ENCODE measurements at places on chromosomes 7 and 10. TPM values are rescaled to one million over a fixed set of nuclear protein-coding genes. Genes with fewer than 3 reads are reported as not detected.

DNA sequence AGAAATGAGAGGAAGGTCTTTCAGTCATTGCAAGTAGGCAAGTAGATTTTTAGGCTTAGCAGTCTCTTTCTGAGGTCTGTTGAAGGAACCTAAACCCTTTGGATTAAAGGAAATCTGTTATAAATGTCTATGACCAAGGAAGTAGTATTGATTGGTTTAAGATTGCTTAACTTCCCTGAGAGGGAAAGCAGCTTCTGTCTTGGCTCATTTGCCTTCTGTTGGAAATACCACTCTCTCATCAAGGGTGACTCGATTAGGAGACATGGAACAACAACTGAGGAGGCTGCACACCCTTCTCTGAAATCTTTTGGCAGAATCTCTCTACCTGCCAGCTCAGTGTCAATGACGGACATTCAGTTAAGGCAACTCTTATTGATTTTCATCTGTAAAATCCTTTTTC, 282.9 kb downstream of the PRKG1 start:
- no peaks in the 10 kb centered on the region for H3K4me1 ChIP-seq
- no peaks in the 10 kb centered on the region for H3K36me3 ChIP-seq
- DNase-seq, result no peak
- no peaks in the 10 kb centered on the region for H3K27me3 ChIP-seq
- H3K4me3 ChIP-seq, result no peak overlapping the region
- no peak overlapping the region for H3K27ac ChIP-seq

DNA sequence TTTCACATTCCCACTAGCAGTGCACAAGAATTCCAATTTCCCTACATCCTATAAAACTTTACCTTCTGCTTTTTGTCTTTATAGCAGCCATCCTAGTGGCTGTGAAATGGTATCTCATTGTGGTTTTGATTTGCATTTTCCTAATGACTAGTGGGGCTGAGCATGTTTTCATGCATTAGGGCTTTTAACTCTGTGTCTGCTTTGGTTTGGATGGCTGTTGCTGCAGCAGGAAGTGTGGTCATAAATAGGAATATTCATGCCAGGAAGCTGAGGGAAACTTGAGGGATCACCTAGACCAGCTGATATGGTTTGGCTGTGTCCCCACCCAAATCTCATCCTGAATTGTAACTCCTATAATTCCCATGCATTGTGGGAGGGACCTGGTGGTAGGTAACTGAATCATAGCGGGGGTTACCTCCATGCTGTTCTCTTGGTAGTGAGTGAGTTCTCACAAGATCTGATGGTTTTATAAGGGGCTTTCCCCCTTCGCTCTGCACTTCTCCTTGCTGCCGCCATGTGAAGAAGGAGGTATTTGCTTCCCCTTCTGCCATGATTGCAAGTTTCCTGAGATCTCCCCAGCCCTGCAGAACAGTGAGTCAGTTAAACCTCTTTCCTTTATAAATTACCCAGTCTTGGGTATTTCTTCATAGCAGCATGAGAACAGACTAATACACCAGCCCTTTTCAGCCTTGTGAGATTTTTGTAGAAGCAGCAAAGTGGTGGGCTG, 181.8 kb upstream of the PITRM1 start:
- H3K4me1 ChIP-seq, result no peaks in the 10 kb centered on the region
- no peaks in the 10 kb centered on the region for H3K27me3 ChIP-seq
- H3K4me3 ChIP-seq, result no peak overlapping the region

GRCh38 chr7:24637706-24638105, 64.5 kb downstream of the PALS2 start:
- no peaks in the 10 kb centered on the region for H3K27me3 ChIP-seq
- H3K4me1 ChIP-seq, result no peaks in the 10 kb centered on the region
- no peak for DNase-seq
- no peak overlapping the region for H3K27ac ChIP-seq
- H3K4me3 ChIP-seq, result no peak overlapping the region
- no peaks in the 10 kb centered on the region for H3K36me3 ChIP-seq

- H3K4me3 ChIP-seq, result no peak overlapping the region
- no peak overlapping the region for H3K27ac ChIP-seq
- DNase-seq, result no peak
These were observed 2.5 kb upstream of the KPNA7 start for GRCh38 chr7:99210265-99210970.

DNA sequence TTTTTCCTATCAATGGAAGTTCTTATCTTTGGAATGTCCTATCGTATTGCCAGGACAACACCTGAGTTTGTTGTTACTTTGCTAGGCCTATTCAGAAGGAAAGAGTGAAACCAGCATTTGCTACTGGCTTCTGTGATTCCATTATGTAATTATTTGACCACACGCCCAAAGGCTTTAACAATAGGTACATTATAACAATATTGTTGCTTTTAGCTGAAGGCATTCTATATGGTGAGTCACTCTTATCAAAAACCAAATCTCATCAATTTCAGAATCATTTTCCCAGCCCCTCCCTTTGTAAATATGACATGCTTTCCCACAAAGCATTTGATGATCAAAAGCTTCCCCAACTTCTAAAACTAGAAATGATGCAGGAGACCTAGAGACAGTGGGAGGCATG, 294.4 kb upstream of the NEBL start:
- H3K4me1 ChIP-seq, result no peaks in the 10 kb centered on the region
- no peak overlapping the region for H3K27ac ChIP-seq
- H3K4me3 ChIP-seq, result no peak overlapping the region
- H3K27me3 ChIP-seq, result no peaks in the 10 kb centered on the region

GRCh38 chr7:34751725-34752643, 94.0 kb downstream of the NPSR1 start:
- no peaks in the 10 kb centered on the region for H3K27me3 ChIP-seq
- no peaks in the 10 kb centered on the region for H3K36me3 ChIP-seq
- no peak overlapping the region for H3K27ac ChIP-seq
- DNase-seq, result no peak
- H3K4me1 ChIP-seq, result no peaks in the 10 kb centered on the region

DNA sequence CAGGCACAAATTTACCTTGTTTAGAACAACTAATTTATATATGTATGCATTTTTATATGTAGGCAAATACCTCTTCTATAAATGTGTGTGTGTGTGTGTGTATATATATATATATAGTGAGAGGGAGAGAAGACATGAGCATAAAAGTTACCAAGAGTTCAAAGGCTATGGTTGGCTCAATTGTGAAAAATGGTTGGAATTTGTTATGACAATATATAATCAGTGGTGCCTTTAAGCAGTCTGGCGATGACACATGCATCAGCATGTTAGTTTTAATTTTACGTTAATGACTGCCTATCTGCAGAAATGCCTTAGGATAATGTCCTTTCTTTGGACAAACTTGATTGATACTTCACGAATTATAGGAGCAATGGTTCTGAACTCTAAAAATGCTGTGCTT, 980.8 kb upstream of the LRRTM3 start:
- H3K4me3 ChIP-seq, result no peak overlapping the region
- H3K4me1 ChIP-seq, result no peaks in the 10 kb centered on the region
- no peak overlapping the region for H3K27ac ChIP-seq
- no peak for DNase-seq

- no peak for DNase-seq
- no peak overlapping the region for H3K4me3 ChIP-seq
- no peaks in the 10 kb centered on the region for H3K36me3 ChIP-seq
- no peaks in the 10 kb centered on the region for H3K27me3 ChIP-seq
- H3K27ac ChIP-seq, result no peak overlapping the region
These were observed 201.1 kb downstream of the BAMBI start for GRCh38 chr10:28878236-28878970.

DNA sequence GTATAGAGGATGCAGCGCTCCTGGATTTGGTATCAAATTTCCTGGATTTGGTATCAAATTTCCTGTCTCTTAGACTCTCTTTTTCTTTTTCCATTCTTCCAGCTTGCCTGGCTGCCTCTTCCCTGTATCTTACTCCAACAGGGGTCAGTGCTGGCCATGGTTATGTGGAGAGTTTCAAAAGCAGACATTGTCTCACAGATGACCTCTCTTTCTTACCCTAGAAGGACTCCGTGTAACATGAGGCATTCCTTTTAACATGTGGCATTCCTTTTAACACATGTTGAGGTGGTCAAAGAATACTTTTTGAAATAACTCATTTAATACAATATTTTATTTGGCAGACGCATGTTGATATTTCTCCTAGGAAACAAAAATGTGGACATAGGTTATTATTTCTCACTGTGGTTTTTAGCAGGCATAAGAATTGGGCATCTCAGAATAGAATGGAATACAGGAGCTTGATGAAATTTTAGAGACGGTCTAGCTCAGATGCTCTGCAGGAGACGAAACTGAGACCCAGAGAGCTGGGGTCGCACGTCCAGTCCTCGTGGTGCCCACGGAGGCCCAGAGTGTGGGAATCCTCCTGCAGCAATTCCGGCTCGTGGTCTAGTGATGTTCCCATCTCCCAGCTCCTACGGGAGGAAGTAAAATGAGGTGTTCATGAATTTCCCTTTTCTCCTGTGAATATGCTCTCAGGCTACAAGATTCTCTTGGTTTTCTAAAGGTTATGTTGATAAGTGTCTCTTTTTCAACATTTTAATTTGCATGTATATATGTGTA, 59.6 kb upstream of the PITRM1 start:
- H3K4me3 ChIP-seq, result no peak overlapping the region
- H3K27ac ChIP-seq, result no peak overlapping the region
- H3K27me3 ChIP-seq, result no peaks in the 10 kb centered on the region
- no peaks in the 10 kb centered on the region for H3K36me3 ChIP-seq

DNA sequence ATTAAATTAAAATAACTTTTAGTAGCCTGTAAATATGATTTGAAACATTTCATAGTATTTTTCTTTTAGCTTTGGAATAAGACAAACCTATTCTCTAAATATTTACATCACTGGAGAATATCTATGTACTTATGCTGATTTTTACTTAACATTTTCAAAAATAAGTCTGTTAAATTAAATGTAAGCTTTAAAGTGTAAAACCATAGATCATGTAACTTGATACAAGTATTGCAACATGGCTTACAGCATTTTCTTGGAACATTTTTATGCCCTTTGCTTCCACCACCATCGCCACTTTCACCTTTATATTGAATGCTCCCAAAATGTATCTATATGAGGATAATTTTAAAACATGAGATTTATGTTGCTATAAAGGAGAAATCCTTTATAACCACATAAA, 427.1 kb downstream of the GFRA1 start:
- H3K27ac ChIP-seq, result no peak overlapping the region
- H3K36me3 ChIP-seq, result no peaks in the 10 kb centered on the region
- H3K4me3 ChIP-seq, result no peak overlapping the region
- no peak for DNase-seq
- peaks cover 2% of the 10 kb centered on the region for H3K4me1 ChIP-seq

GRCh38 chr10:20633714-20634113, 263.4 kb downstream of the NEBL start:
- no peak for DNase-seq
- H3K4me3 ChIP-seq, result no peak overlapping the region
- no peaks in the 10 kb centered on the region for H3K4me1 ChIP-seq
- H3K27ac ChIP-seq, result no peak overlapping the region

Gene EBF3
- total RNA-seq, result 0.15 TPM
